Activated CD4-positive, alpha-beta T cell treated with anti-CD3 and anti-CD28 coated beads, Interleukin-2, amount 50 U/mL, for 16 hours (primary cell): ENCODE measurements at places on chromosomes 6 and 20.
A peak's percentile ranks its signal among the peaks of the same experiment; 100 is the strongest.

- peak; percentile 19 for DNase-seq
Measured at GRCh38 chr20:44135012-44135412, 52.0 kb downstream of the JPH2 start.

GRCh38 chr6:91486200-91486599, 899.3 kb upstream of the MAP3K7 start:
- no peak for DNase-seq

DNA sequence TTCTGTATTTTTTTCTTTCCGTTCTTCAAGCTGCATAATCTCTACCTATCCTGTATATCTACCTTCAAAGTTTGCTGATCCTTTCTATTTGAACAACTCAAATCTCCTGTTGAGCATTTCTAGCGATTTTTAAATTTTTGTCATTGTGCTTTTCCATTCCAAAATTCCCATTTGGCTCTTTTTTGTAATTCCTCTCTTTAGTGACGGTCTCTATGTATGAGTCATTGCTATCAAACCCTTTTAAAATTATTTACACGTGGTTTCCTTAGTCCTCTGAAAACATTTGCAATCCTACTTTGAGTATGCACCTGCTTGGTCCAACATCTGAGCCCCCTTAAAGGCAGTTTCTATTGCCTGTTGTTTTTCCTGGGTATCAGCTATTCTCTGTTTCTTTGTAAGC, 100.5 kb upstream of the FOXC1 start:
- no peak for DNase-seq

DNA sequence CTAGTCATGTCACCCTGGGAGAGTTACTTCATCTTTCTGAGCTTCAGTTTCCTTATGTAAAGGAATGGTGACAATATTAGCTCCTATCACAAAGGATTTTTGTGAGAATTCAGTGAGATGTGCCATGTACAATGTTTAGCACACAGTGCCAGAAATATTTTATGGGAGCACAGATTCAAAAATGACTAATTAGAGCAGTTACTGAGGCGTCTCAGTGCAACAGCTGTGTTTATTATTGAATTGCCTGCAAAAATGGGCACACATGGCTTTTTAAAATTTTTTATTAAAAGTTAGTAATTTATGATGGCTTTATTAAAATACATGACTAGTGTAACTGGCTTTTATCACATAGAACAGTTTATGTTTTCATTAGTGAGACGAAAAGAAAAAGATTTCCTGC, 134.3 kb upstream of the AHI1 start:
- no peak for DNase-seq

- no peak for DNase-seq
Measured at GRCh38 chr6:33589392-33589730, 9.3 kb upstream of the BAK1 start.

DNA sequence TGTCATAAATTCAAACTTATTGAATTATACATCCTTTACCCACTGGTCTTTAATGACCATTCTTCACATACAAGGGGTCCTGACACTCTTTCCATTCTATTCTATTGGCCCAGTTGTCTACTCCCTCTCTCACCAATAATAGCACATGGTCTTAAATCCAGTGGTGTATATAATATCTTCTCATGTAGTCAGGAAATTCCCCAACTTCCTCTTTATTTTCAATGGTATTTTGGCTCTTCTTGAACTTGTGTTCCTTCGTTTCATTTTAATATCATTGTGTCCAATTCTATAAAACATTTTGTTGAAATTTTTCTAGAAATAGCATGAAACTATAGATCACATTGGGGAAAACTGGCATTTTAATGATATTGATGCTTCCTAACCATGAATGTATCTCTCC, 36.8 kb downstream of the PSMB9 start:
- no peak for DNase-seq

DNA sequence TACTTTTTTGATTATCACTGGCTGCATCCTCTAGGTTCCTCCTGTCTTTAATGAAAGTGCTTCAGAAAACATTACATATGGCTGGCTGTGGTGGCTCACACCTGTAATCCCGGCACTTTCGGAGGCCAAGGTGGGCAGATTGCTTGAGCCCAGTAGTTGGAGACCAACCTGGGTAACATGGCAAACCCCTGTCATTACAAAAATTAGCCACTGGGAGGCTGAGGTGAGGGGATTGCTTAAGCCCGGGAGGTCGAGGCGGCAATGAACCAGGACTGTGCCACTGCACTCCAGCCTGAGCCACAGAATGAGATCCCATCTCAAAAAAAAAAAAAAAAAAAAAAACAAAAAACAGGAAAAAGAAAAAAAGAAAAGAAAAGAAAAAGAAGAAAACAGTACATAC, 35.3 kb downstream of the BEND3 start:
- DNase-seq = peak; percentile 25

- no peak for DNase-seq
Measured at GRCh38 chr6:149131891-149132290, 185.6 kb upstream of the TAB2 start.

GRCh38 chr6:25599516-25600085, 52.4 kb upstream of the SCGN start:
- no peak for DNase-seq

- DNase-seq = no peak
Measured at GRCh38 chr6:37077905-37078296, 72.4 kb downstream of the FGD2 start.

DNA sequence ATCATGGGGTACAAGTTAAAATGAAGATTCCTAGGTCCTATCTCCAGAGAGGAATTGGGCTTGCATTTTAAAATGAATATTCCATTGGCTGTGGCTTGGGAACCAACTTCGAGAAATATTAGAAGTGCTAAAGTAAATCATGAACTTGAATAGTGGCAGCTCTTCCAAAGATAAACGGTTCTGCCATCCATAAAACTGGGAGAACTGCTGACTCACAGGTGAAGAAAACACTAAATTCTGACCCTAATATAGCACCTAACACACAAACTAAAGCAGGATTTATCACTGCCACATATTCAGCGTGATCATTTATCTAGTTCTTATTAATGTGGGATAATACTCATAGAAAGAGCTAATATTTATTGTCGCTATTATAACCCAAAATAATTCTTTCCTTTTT, 508.1 kb upstream of the ID4 start:
- DNase-seq = no peak

DNA sequence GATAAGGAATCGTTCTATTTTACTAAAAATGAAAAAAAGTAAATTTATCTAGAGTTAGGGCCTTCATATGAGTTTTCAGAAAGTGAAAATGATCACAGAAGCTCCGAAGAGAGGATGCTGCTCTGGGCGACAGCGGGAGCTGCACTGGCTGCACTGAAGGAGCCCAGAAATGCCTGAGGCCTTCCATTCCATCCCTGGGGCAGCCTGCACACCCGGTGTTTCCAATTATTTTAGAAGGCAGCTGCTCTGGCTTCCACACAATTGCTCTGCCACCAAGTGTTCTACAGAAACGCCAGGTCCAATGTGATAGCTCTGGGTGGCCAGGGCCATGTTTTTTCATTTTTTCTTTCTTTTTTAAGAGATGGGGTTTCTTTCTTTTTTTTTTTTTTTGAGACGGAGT, 3.6 kb downstream of the DTNBP1 start:
- DNase-seq = no peak

DNA sequence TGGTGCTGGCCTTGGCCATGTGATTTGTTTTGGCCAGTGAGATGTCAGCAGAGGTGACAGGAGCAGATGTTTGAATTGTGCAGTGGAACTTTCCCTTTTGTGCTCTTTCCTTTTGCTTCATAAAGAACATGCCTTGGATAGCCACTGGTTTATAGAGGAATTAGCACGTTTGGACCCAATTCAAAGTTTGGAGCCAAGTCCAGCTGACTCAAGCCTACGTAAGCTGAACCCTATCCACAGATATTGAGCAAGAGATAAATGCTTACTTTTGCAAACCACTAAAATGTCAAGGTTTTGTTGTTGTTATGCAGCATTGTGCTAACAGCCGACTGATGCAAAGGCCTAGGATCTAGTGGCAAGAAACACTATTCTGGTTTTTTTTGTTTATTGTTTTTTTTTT, 230.9 kb upstream of the CITED2 start:
- DNase-seq = no peak

GRCh38 chr6:43835872-43836419, 65.9 kb downstream of the VEGFA start:
- DNase-seq = no peak

GRCh38 chr6:147392917-147393625, 115.4 kb upstream of the SAMD5 start:
- DNase-seq = no peak

GRCh38 chr6:18820725-18821124, 433.6 kb downstream of the RNF144B start:
- DNase-seq = no peak

DNA sequence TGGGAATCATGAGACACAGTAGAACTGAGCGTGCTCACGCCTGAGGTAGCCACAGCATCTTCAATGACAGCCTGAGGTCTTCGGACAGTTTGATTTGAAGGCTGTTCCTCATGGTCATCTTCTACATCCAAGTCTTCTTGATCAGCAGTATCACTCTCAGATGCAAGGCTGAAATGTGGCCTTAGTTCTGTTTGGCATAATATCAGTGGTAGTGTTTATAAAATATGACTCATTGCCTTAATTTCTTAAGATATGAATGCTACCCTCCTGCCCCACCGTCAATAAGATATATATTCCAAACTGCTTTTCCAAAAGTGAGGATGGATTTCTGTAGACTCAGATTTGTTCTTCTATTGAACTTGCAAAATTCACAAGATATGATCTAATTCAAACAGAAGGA, 17.5 kb upstream of the MAP7 start:
- no peak for DNase-seq

DNA sequence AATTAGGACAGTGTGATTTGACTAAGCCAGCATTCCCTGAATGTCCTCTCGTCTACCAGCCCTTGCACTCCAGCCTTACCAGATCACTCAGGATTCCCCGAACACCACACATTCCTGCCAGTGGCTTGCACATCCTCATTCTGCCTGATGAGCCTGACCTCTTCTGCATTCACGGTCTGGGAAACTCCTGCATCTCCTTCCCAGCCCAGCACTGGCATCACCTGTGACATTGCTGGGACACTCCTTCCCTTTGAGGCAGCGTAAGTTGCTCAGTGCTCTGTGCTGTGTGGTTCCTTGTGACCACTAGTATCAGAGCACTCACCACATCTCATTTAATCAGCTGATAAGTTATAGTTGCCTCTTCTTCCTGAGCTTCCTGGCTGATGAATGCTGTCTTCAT, 17.3 kb downstream of the NCOA7 start:
- DNase-seq = no peak

DNA sequence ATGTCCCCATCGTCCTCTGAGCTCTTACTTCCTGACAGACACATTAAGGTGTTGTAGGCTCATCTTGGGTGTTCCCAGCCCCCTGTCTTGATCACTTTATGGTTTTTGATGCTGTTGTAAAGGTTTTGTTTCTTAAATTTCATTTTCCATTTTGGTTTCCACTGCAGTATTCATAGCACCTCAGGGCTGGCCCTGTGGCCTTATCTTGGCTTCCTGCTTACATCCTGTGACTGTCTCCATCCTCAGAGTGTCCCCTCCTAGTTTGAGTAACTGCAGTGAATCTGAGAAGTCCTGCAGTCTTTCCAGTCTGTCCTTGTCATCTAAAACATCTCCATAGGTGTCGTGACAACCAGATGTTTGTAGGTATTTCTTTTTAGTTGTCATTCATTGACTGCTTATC, 50.9 kb downstream of the JARID2 start:
- peak; percentile 82 for DNase-seq

DNA sequence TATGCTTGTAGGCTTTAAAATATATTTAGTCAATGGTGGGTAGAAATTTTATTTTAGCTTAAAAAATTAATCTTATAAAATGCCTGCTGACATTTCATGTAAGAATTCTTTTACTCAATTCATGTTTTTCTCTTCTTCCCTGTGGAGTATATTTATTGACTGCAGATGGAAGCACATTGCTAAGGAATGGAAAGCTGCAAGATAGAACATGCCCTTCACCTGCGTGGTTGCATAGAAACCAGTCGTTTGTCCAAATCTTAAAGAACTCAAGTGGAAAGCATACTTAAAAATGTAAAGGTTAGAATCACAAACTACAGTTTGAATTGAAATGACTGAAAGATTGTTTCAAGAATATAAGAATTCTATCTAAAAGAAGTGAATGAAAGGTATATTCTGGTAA, 30.7 kb downstream of the C6orf163 start:
- DNase-seq = no peak

- peak; percentile 73 for DNase-seq
Measured at GRCh38 chr6:20319520-20320357, 81.9 kb upstream of the E2F3 start.

DNA sequence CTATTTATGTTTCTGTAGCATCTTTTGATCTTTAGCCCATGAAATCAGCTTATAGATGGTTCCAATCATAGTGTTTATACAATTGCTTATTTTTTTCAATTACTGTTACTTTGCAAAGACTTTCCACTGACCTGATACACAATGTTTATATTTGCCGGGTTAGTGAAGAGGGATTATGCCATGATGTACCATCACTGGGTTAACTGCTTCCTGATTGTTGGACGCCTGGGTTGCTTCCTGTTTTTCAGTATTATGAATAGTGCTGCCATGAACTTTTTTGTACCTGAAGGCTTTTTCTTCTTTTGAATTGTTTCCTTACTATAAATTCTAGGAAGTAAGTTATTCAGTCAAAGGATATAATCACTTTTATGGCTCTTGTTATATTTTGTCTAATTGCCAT, 6.9 kb downstream of the MANBAL start:
- no peak for DNase-seq
